Inflammatory macrophage treated with lipopolysaccharide for 4 hours (primary cell): ENCODE measurements at places on chromosomes 13 and 19.

GRCh38 chr19:44685877-44686276 lies 13.1 kb upstream of the CEACAM16 start:
- DNase-seq = peak; percentile 93

DNA sequence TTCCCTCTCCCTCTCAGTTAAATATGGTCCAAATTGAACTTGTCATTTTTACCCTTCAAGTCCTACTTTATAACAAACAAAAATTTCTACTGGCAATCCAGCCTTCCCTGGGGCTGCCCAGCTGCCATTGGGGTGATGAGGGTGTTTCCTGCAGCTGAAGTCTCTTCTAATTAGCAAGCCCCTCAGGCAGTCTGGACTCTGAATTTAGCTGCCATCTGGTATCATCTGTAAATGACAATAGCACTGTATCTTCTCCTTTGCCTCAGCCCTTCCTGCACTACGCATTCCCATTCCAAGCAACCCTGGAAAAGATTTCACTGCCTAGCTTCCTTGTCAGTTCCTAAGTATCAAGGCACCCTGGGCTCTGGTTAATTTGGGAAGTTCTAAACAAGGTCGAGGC lies 331.1 kb upstream of the KLF12 start:
- no peak for DNase-seq

- DNase-seq = peak; percentile 29
These were observed at the start of gene FSD1 for GRCh38 chr19:4304538-4305256. Gene FSD1 (plus strand): TSS chr19:4304598. CDS start chr19:4304747, 149 bp downstream.

- DNase-seq = no peak
These were observed 72.5 kb downstream of the RUBCNL start for GRCh38 chr13:46314587-46314986.

DNA sequence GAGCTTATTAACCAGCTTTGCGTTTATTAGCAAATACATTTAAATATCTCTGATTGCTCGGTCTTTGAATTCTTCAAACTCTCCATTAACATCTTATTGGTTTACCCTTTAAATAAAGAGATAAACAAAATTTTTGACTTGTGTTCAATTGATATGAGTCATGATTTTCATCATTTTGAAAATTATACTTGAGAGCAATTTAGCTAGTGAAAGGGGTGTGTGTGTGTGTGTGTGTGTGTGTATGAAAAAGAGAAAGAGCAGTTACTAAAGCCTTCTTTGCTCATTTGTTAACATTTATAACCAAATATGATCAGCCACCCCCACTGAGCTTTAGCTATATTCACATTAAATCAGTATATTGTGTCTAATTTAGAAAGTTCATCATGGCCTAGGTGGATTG lies 48.3 kb upstream of the FAM216B start:
- DNase-seq = no peak
